ENCODE measurements at places on chromosomes 5 and 9. TPM values are rescaled to one million over a fixed set of nuclear protein-coding genes. Genes with fewer than 3 reads are reported as not detected.

FANCC gene
- total RNA-seq, result 11.8 TPM

EQTN gene
- total RNA-seq, result not detected

ERCC8 gene
- 28.3 TPM for total RNA-seq

RANBP3L gene
- total RNA-seq, result 9.4 TPM

TLR4 gene
- total RNA-seq, result 7.9 TPM

PTGER4 gene
- 59.5 TPM for total RNA-seq

IFNA13 gene
- total RNA-seq, result not detected

GLDC gene
- 0.62 TPM for total RNA-seq

RNF183 gene
- not detected for total RNA-seq

SHOC1 gene
- not detected for total RNA-seq

TAS2R1 gene
- not detected for total RNA-seq

SEMA4D gene
- total RNA-seq, result 0.27 TPM

SLC36A2 gene
- not detected for total RNA-seq

PTAR1 gene
- total RNA-seq, result 55.1 TPM

IFNE gene
- total RNA-seq, result not detected

MLANA gene
- 0.70 TPM for total RNA-seq

PAX5 gene
- total RNA-seq, result not detected

Data from myocyte (in vitro differentiated cells).